ENCODE measurements at places on chromosomes 12 and 14. TPM values are rescaled to one million over a fixed set of nuclear protein-coding genes. Genes with fewer than 3 reads are reported as not detected.

- DNase-seq = no peak
These were observed 133.2 kb downstream of the MGAT4C start for GRCh38 chr12:86122846-86123468.

DNA sequence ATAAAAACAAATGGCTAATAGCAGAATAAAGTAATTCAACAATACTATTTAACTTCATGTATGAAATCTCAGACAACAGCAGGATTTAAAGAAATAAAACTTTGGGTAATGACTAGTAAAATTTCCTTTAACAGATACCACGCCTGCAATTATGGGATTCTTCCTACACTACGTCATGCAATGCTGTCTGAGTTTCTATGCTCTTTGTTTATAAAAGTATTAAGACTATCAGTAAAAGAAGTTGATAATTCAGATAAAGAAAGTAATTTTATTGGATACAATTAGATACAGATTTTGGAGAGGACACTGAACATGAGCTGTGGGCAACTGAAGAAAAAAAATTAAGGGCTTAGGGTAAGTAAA is 308.4 kb upstream of the LRFN5 start:
- DNase-seq = no peak

- no peak for DNase-seq
These were observed 153.9 kb downstream of the PRKCH start for GRCh38 chr14:61475316-61475715.

- DNase-seq = no peak
These were observed 125.5 kb downstream of the ZFP36L1 start for GRCh38 chr14:68667313-68667791.

GRCh38 chr12:116427200-116427930 is 131.8 kb upstream of the MAP1LC3B2 start:
- no peak for DNase-seq

GRCh38 chr12:108240928-108241327 is 98.2 kb downstream of the CMKLR1 start:
- DNase-seq = no peak

- DNase-seq = no peak
These were observed 20.7 kb upstream of the CD69 start for GRCh38 chr12:9781360-9781759.

GRCh38 chr14:105093038-105093430 is 27.8 kb upstream of the GPR132 start:
- peak; percentile 80 for DNase-seq

- peak; percentile 27 for DNase-seq
These were observed 18.5 kb downstream of the NCOR2 start for GRCh38 chr12:124548854-124549378.

DNA sequence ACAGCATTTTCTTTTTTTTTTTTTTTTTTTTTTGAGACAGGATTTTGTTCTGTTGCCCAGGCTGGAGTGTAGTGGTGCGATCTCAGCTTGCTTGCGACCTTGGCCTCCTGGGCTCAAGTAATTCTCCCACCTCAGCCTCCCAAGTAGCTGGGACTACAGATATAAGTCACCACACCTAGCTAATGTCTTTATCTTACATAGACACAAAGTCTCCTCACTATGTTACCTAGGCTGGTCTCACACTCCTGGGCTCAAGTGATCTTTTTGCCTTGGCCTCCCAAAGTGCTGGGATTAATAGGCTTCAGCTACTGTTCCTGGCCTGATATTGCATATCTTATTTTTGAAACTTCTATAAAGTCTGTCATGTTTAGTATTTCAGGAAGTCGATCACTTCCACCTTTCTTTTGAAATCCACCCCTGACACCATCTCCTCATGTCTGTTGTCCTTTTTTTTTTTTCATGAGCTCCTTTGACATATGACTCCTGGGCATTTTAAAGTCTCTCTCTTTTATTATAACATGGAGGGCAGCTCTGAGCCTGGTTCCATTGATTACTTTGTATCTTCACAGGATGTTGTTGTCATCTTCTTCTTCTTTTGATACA is 5.9 kb upstream of the A2ML1 start:
- DNase-seq = no peak

- no peak for DNase-seq
These were observed 315.4 kb upstream of the KITLG start for GRCh38 chr12:88895634-88896033.

- DNase-seq = no peak
These were observed 120.7 kb upstream of the SLC38A2 start for GRCh38 chr12:46493150-46493833.

SIX6 gene
- total RNA-seq = not detected

LYZ gene
- not detected for total RNA-seq

NPFF gene
- total RNA-seq = not detected

SNRPF gene
- 36.3 TPM for total RNA-seq

KLRC2 gene
- 1.4 TPM for total RNA-seq

SLC17A8 gene
- not detected for total RNA-seq

SETD1B gene
- total RNA-seq = 20.3 TPM

RAB15 gene
- total RNA-seq = 4.4 TPM

Measured in activated T-cell treated with anti-CD3 and anti-CD28 coated beads, Interleukin-2, amount 50 U/mL, for 72 hours (primary cell).